ENCODE measurements at places on chromosomes 2 and 18. TPM values are rescaled to one million over a fixed set of nuclear protein-coding genes. Genes with fewer than 3 reads are reported as not detected.

DNA sequence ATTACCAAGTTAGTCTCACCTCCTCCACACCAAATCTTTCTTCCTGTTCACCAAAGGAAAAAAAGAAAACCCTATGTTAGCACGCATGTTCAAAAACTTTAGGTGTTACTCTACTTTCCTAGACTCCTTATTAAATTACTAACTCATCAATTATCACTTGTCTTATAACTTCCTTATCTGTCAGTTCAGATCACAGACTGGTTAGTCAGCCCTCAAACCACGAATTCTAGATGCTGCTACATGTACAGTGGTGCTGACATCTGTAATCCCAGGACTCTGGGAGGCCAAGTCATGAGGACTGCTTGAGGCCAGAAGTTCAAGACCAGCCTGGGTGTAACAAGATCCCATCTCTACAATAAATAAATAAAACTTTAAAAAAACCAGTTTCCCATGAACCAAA is 3.5 kb downstream of the YWHAQ start:
- no peak for DNase-seq

DNA sequence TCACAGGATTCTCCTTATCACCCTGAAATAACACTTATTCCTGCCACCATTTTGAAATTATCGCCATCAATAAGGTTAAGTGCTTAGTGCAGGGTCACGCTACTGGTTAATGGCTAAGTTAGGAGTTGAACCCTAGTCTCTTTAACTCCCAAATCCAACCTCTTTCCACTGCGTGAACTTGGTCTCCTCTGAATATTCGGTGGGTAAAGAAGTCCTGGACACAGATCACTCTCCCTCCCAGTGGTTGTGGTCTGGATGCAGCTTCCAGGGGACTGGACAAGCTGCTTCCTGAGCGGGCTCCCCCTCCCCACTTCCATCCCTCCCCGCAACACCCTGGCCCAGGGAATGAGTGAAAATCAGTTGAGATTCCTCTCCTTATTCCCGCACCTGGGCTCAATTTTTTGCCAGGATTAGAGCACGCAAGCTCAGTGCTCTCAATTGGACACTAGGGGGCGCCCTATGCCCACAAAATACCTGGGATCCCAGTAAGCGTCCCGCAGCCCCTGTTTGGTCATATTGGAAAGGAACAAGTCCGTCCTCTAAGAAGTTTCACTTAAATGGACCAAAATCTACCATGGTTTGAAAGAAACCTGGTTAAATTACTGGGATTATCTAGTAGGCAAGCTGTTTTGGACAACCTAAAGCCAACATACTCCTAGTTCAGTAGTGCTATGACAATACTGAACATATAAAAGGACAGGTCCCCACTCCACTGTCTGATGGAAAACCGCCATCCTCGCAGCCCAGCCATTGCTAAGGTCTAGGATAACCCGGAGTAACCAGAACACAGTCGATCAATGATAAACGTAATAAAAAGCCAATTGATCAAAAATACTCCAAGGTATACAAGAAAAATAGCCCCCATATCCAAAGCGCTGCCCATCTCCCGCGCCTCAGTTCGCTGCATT is 40.4 kb downstream of the DHRS9 start:
- DNase-seq: peak; percentile 71

GRCh38 chr2:36246320-36246990 is 109.1 kb upstream of the CRIM1 start:
- no peak for DNase-seq

The LINC00305 gene
- total RNA-seq: not detected

DNA sequence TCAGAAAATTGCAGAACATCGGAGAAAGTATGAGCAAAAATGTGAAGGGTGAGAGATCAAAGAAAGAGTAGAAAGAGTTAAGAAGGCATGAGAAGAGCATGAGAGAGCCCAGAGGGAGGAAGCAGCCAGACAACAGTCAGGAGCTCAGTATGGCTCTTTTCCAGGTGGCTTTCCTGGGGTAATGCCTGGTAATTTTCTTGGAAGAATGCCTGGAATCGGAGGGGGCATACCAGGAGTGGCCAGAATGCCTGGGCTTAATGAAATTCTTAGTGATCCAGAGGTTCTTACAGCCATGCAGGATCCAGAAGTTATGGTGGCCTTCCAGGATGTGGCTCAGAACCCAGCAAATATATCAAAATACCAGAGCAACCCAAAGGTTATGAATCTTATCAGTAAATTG is 271.8 kb upstream of the TFPI start:
- no peak for DNase-seq

DNA sequence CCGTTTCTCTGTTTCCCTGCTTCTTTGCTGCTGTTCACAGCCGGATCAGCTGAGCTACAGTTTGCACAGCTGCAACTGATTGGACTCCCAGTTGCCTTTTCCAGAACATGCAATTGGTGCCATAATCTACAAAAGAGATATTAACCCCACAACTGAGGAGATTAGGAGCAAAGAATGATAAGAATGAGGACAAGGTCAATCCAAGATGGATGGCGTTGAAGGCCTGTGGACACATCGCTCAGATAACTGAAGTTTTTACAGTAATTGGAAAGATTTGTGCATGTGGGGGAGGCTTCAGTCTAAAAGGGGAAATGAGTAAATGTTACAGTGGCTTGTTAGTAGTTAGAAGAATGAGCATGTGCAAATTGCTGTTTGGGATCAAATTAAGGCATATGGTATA is 263.2 kb downstream of the TGIF1 start:
- no peak for DNase-seq

GRCh38 chr2:143110758-143111428 is 18.3 kb upstream of the ARHGAP15 start:
- DNase-seq: peak; percentile 23

DNA sequence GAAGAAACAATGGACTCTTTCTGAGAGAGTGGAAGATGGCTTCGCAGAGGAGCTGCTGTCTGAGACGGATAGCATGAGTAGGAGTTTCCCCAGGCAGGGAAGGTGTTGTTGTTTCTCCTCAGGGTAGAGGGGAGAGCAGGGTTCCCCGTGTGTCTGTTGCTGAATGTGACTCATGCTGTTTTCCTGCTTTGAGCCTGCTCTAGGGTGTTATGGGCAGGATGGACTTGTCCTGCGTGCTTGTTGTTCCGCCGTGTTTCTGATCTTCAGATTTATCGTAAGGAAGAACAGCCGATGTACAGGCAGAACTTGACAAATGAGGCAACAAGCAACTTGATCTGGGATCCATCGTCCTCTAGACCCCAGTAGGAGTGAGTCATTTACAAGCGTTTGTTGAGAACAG is 19.7 kb upstream of the MYCN start:
- DNase-seq: no peak
